Small intestine (tissue), 16 donors: ENCODE measurements at places on chromosomes 7 and 10.

- no peak for DNase-seq
Observed at GRCh38 chr7:38424750-38425463, 151.5 kb upstream of the TARP start.

DNA sequence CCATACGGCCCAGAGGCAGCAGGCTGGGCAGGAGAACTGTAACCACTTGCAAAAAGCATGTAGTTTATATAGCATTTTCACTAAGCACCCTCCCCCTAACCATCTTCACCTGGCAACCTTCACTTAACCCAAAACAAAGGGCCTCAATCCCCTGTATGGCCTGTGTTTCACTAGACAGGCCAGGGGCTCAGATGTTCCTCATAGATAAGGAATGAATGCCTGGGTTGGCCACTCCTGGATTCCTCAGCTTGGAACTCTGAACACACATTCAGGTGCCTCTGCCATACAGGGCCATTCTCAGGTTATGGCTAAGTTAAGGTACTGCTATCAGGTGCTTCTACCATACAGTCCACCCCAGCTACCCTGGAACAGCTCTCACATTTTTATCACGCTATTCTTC, 10.3 kb upstream of the TMEM168 start:
- no peak for DNase-seq

DNA sequence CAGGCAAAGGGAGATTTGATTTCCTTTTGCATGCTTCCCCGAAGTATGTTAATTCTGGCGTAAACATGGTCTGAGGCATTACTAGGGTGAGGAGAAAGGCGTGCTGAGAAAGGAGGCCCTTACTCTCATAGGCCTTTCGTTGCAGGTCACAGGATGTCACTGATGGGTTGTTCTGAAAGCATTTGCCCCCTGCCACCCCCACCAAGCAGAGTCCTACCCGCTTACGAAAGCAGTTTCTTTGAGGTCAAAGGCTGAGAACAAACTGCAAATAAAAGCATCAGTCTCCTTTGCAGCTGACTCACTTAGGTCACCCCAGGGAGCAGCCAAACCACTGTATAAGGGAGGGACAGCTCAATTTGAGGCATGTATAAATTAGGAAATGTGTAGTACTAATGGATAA, 57.1 kb downstream of the BPGM start:
- DNase-seq: no peak

DNA sequence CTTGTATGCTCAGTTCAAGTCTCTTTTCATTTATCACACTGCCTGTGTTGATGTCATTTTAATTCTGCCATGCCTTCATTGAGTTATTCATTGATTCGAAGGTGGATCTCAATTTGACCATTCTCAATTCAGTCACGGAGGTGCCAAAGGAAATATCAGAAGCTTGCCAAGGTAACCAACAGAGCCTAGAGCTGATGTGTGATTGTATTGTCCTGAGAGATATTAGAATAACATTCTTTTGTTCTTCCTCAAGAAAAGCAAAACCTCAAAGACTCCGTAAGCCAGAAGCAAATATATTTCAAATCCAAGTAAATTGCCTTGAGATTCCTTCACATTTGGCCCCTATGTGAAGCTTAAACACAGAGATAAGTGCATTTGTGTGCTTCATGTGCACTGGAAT, 345.3 kb downstream of the CXCL12 start:
- DNase-seq: no peak

DNA sequence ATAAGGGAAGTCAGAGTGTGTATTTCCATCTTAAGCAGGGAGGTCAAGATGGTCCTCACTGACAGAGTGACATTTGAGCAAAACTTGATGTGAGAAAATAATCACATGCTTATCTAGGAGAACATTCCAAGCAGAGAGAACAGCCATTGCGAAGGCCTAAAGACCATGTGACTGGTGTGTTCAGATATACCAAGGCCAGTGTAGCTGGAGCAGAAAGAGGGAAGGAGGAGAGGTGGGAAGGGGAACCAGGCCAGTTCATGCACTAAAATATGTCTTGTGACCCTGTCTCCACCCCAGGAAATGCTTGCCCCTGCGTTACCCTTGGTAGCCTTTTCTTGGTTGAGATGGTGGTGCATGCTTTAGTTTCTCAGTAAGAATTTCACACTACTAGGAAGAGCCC, 77.4 kb downstream of the CACNB2 start:
- DNase-seq: no peak

DNA sequence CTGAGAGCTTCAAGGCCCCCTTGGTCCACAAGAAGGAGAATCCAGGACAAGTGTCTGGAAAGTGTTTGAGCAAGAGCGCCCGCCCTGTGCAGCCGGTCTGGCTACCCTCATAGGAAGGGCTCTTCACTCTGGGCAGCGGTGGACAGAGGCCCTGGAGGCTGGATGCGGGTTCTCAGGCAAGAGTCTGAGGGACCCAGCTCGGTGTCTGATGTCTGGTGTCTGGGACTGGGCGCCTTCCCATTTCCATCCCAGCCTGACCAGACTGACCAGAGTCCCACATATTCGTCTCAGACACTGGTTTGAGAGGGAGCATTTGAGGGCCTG, 59.8 kb downstream of the HK1 start:
- DNase-seq: no peak

GRCh38 chr7:132053871-132054270, 497.4 kb upstream of the PODXL start:
- no peak for DNase-seq

DNA sequence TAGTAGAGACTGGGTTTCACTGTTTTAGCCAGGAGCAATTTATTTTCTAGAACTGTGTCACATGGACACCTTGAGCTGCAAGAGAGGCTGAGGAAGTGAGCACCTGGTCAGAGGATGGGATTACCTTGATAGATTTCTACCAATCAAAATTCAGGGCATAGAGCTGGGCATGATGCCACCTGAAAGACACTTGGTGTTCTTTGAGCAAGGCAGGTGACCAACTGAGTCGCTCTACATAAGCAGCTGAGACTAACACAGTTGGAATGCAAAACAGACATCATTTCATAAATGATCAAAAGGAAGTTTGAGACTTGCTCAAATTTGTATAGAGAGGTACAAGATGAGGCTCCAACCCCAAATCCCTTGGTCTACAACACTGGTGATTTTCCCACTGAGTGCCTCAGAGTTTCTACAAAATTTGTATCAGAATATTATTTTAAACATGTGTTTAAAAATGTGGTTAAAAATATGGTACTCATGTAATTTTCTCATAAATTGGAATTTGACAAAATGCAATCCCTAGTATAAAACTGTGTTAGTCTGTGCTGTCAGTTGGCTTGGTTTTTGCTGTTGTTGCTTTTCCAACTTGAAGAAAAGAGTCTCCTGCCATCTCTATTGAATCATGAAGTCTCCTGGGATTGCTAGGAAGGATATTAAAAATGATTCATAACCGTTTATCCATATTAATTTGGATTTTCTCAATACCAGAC, 156.4 kb upstream of the MDFIC start:
- no peak for DNase-seq

DNA sequence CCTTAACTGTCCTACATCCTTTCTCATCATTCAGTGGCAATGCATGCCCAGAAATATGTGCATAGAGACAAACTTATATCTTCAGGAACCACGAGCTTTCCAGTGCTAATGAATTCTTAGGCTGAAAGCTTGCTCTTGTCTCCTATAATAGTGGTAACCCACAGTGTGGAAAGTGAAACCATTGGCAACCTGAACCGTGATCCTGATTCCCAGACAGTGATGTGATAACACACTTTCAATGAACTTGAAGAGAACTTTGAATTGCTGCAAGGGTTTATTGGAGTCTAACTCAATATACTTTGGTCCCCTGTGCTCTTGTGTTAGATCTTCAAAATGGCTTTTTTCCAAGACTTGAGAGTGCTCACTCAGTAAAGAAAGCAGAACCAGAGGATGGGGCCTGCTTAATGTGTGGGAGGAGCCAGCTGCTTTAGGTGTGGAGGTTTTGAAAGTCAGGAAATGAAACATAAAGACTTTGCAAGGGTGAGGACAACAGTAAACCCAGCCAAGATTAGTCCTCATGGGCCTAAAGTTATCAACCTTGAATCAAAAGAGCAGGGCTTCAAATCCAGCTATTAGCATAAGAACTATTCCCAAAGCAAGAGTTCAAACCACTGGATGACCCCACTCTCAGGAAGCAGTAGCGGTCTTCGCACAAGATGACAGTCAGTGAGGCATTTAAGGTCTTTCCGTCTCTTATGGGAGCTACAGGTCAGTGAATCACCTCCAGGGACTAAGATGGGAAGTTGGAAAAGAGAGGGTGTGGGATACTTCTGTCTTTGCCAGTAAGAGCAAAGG, 332.4 kb upstream of the NRP1 start:
- peak; percentile 27 for DNase-seq

GRCh38 chr7:41470081-41470480, 232.8 kb downstream of the INHBA start:
- DNase-seq: no peak

- DNase-seq: no peak
Observed at GRCh38 chr7:104814126-104814525, 199.9 kb upstream of the KMT2E start.

- DNase-seq: no peak
Observed at GRCh38 chr10:48462482-48463020, 142.3 kb downstream of the ARHGAP22 start.

- no peak for DNase-seq
Observed at GRCh38 chr10:12512332-12513002, 163.1 kb downstream of the CAMK1D start.

GRCh38 chr10:24981161-24981710, 28.8 kb upstream of the PRTFDC1 start:
- DNase-seq: no peak

DNA sequence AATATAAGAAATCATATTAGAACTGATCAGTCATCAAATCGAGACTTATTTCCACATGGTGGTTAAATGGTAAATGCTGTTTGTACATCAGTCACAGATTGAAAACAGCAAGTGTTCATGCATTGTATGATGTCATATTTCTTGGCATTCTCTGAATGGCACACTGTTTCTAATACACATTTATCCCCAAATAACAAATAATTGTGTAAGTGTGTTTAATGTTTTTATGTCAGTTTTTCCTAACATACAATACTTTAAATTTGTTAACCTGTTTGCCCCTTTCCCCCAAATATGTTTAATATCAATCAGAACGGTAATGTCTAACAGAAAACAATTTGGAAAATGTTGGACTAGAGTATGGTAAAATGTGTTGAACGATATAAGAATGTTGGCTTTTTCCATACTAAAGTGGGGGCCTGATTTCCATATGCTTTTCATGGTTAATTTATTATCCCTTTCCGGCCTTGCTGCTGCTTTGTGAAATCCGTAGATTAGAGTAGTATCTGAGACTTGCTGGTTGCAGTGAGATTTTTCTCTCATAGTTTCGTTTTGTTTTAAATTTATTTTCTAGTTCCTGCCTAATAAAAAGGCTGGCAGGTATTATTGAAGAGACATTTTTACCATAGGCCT, 23.7 kb downstream of the RAB18 start:
- DNase-seq: no peak

- DNase-seq: no peak
Observed at GRCh38 chr10:100504096-100504495, 15.6 kb downstream of the SEC31B start.

GRCh38 chr7:81754918-81755696, 14.7 kb downstream of the HGF start:
- DNase-seq: no peak

GRCh38 chr10:52598936-52599335, 173.6 kb downstream of the MBL2 start:
- no peak for DNase-seq

GRCh38 chr7:25952261-25953057, 199.5 kb upstream of the NFE2L3 start:
- peak; percentile 72 for DNase-seq

- DNase-seq: no peak
Observed at GRCh38 chr7:87671-88070, 104.7 kb upstream of the FAM20C start.

DNA sequence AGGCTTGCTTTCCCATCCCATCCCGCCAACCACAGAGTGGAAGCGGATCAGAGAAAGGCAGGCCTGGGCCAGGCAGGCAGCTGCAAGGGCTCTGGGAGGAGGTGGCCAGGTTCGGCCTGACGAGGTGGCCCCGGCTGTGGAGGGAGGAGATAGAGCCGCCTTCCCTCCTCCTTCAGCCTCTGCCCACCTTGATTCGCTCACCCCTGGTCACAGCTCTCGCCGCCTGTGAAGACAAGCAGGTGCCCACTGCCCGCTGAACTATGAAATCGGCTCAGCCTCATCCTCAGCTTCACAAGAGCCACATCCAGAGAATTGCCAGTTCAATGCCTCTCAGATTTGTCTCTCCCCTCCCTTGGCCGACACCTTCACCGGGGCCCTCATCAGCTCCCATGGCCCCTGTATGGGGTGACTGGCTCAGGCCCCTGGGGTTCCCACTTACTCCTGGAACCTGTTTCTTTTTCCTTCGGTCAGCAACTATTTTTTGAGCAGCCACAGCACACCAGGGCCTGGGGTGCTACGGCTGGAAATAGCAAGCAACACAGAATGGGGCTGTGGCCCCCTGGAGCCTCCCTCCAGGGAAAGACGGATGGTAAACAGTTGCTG, 80.0 kb upstream of the CHST15 start:
- no peak for DNase-seq

DNA sequence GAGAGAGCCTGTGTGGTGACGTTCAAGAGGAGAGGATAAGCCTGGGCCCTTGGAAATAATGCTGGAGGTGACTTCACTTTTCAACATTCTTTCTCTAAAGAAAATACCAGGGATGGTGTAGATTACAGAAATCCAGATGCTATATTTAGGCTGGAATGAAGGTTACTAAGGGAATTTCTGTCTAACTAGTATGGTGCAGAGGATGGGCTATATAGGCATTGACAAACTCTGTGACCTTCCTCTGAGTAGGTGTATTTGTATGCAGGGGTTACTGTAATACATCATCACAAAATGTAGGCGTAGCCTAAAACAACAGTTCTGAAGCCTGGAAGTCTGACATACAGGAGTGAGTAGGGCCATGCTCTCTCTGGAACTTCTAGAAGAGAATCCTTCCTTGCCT, 155.3 kb upstream of the INHBA start:
- DNase-seq: no peak

DNA sequence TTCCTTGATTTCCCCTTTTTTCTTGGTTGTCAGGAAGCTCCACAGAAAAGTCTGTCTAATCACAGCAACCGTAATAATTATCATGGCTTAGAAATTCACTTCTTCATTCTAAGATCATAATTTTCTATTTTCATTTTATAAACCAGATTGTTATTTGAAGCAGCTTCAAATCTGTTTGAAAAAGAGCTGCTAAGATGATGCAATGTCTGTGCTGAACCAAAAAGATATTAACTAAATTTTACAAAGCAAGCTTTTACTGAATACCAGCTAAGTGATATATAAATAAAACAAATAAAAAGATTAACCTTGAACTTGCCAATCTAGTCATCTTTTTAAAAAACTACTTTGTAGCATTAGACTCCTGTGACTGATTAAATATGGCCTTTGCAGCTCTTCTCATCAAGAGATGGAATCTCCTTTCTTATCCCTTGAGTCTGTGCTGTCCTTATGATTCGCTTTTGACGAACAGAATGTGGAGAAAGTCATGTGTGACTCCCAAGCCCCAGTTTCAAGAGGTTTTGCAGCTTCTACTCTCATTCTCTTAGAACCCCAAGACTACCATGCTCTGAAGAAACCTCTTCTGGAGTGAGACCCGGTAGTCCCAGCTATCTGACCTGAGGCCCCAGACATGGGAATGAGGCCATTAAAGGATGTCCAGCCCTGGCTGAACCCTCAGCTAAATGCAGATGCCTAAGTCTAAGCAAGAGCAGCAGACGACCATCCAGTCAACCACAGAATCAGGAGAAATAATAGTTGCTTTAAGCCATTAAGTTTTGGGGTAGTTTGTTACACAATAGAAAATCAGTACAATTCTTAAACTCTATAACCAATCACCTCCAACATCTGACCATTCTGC, 14.4 kb downstream of the NAMPT start:
- DNase-seq: no peak

GRCh38 chr7:95190515-95190914, 133.8 kb downstream of the PON1 start:
- DNase-seq: no peak

- no peak for DNase-seq
Observed at GRCh38 chr7:103944230-103944900, 45.1 kb downstream of the RELN start.
